ENCODE measurements at places on chromosomes 12 and 14.

GRCh38 chr14:80784820-80785219 is 156.7 kb downstream of the CEP128 start:
- no peak for DNase-seq

GRCh38 chr14:99634443-99634842 is 10.5 kb upstream of the HHIPL1 start:
- no peak for DNase-seq

DNA sequence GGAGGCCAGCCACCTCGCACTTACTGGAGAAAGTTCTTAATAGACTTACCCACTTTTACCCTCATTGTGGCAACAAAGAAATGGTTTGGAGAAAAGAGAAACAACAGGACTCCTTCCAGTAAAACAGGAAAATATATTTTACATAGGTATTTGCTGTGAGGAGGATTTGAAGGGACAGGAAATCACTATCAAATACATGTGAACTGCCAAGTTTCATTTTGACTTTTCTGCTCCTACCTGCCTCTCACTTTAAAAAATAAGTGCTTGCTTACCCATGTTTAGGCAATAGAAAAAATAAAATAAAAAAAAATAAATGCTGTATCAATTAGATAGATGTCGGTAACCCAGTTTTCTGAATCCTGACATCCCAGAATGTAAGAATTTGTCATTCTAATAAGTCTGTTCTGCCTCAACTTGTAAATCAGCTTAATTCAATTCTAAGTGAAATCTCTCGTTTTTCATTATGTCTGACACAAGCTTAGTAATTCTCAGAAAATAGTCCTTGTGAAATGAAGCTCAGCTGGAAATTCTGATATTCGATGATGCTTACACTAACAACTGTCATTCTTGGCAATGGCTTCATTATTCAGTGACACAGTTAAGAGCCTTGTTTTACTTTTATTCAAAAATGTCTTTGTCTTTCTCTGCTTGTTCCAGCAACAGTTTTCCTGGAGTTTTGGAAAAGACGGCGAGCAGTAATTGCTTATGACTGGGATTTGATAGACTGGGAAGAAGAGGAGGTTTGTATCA is 131.3 kb downstream of the SLC5A8 start:
- no peak for DNase-seq

- DNase-seq = no peak
These were observed 431.6 kb downstream of the RAD51B start for GRCh38 chr14:68250927-68251768.

DNA sequence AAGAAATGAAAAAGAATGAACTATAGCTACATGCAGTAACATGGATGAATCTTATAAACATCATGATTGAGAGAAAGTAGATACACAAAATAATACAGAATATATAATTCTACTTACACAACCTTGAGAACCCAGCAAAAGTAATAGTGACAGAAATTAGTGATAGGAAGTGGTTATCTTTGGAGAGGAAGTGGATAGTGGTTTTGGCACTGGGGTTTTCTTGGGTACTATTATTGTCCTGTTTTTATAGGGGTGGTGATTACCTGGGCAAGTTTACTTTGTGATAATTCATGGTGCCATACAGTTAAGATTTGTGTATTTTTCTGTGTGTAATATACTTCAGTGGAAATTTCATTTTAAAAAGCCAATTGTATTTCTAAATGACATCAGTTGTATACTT is 352.7 kb downstream of the AEBP2 start:
- DNase-seq = no peak

- no peak for DNase-seq
These were observed 154.6 kb downstream of the SLC6A15 start for GRCh38 chr12:84757978-84758377.

GRCh38 chr12:54933376-54933775 is 51.2 kb downstream of the TESPA1 start:
- DNase-seq = no peak

- peak; percentile 3 for DNase-seq
These were observed 625 bp downstream of the ANGEL1 start for GRCh38 chr14:76812093-76812421.

- no peak for DNase-seq
These were observed 106.4 kb upstream of the PLEKHG7 start for GRCh38 chr12:92596383-92596782.

DNA sequence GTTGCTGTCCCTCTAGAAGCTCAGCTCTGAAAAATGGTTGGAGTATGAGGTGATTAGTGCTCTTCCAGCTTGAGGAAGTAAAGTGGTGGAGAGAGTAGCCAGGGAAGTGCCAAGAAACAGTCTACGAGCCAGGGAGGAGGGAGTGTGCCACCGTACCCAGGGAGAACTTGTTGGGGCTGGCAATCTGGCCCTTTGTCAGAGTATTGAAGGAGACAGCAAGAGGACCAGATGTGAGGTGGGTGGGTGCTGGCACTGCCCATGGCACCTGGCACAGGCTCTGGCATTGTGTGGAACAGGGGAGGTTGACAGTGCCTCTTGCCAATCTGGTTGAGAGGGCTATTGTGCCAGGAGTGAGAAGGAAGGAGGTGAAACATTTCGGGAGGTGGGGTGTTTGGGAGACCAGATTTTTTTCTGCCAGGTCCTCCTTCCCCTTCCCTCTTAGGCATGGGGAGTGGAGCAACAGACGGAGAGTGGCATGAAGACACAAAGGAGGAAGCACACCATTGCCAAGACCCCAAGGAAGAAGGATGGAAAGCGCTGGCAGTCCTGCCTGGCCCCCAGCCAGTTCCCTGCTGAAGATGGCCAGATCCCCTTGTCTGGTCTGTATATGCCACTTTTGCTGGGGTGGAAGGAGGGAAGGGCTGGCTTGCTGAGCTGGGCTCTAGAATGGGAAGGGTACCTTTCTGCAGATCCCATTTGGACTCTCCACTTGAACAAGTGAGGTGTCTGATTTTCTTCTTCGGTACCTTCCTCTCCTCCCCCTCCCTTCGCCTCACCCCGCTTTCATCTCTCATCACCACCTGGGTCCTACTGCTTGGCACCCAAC is 37.5 kb downstream of the ZFHX2 start:
- no peak for DNase-seq

DNA sequence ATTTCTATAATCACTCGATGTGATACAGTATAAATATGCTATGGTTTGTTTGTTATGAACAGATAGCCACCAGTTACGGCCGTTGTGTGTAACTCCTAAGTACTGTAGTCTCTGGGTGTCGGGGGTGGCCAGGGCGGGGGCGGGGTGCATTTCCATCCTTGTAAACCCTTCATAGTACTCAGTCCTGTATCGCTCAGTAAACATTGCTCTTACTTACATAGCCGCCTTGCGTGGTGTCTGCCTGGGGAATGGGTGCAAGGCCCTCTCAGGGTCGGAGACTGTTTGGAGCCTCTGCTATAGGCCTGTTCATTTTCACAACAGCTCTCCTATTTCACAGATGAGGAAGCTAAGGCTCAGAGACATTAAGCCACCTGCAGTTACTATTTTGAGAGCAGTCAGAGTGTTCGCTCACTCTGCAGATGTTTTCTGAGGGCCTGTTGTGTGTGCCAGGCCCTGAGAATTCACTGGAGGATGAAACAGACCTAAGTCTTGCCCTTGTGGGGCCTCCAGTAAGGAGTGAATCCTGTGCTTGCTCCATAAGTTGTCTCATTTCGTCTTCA is 42.5 kb downstream of the JDP2 start:
- no peak for DNase-seq

GRCh38 chr14:21917699-21918436 is 244.2 kb upstream of the OR4E1 start:
- peak; percentile 84 for DNase-seq

DNA sequence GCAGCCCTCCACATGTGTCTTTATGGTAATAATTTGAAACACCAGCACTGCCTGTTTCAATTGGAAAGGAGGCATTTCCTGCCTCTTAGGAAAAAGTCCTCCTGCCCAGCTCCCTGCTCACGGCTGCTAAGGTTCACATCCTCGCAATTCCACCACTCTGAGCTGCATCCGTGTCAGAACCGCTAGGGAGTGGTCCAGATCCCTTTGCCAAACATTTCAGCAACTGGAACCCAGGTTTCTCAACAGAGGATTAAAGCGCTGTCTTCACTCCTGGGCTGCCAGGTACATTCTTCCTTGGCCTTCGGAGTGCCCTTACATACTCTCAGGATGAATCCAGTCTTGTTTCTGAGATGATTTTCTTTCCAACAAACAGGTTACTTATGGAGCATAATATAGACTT is 23.3 kb downstream of the C14orf132 start:
- no peak for DNase-seq

DNA sequence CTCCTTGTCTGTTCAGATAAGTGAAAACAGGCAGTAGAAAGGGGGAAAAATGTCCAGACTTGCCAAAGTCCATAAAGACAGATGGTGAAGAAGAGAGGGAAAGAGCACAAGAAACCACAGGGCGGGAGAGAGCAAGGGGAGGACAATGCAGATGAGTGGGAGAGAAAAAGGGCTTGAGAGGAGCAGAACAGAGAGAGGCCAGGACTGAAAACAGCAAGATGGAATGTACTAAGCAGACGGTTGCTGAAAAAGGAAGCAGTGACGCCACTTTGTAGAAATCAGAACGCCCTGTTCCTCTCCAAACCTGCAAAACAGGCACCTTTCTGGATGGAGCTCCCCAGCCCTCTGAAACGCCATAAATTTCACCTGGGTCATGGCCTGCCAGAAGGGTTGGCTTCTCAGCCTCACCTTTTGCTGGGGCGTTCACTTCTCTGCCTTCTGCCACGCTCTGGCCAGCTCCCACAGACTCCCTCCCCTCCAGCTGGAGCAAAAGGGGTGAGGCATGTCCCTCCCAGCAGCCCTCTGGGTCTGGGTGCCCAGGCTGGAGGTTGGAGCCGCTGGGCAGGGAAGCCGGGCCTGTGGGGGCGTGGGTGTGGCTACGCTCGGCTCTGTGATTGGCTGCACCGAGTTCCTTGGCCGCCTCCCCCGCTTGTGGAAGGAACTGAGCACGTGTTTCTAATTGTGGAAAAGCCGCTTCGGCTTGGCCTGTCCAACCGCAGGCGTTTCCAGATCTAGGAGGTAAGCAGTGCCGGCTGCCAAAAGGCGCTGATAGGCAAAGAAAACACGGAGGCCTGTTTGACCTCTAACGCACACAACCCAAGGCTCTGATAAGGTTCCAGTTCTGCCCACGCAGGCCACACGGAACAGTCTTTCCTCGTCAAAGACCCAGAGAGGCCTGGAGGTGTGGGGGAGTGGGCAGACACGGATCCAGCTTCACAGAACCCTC is 29.3 kb downstream of the SLC7A8 start:
- no peak for DNase-seq

- peak; percentile 56 for DNase-seq
These were observed 697 bp upstream of the DNAJC14 start for GRCh38 chr12:55829967-55830600.
